ENCODE measurements at places on chromosomes 7 and 10. TPM values are rescaled to one million over a fixed set of nuclear protein-coding genes. Genes with fewer than 3 reads are reported as not detected.

DNA sequence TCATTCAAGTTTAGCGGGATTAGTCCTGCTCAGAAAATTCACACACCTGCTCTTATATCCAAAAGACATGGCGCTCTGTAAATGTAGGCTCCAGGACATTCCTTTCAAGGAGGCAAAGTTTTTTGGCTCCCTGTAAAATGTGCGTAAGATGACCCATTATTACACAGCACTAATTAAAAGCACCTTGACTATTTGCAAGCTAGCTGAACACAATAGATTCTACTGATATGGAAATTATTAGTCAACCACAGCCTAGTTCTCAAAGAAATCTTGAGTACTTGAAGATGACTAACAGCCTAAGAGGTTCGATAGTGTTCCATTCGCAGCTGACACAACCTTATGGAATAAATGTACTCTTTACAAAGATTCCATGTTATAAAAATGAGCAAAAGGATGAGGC, 175.2 kb downstream of the BMPER start:
- H3K27ac ChIP-seq = no peak overlapping the region
- H3K4me1 ChIP-seq = no peaks in the 10 kb centered on the region
- H3K27me3 ChIP-seq = no peaks in the 10 kb centered on the region

GIMAP5 gene
- total RNA-seq = not detected

DNA sequence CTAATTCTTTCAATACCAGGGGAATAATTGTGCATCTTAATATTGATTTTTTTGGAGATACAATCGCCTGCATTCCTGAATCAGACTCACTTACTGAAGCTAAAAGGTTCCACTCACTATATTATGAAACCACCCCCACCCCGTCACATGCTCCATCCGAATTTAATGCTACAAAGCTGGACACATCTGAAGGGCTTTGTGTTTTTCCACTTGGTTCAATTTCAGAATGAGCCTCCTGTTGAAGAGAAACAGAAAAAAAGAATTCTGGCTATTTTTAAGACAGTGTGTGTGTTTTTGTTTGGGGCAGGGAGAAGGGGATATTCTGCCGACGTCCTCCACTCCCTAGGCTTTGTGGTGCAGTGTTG, 165.5 kb upstream of the TBX20 start:
- no peak for DNase-seq
- H3K36me3 ChIP-seq = no peaks in the 10 kb centered on the region
- no peaks in the 10 kb centered on the region for H3K4me1 ChIP-seq
- H3K27ac ChIP-seq = no peak overlapping the region
- peaks cover 3% of the 10 kb centered on the region for H3K27me3 ChIP-seq
- H3K4me3 ChIP-seq = no peak overlapping the region

C1QL3 gene
- 1.00 TPM for total RNA-seq

DNA sequence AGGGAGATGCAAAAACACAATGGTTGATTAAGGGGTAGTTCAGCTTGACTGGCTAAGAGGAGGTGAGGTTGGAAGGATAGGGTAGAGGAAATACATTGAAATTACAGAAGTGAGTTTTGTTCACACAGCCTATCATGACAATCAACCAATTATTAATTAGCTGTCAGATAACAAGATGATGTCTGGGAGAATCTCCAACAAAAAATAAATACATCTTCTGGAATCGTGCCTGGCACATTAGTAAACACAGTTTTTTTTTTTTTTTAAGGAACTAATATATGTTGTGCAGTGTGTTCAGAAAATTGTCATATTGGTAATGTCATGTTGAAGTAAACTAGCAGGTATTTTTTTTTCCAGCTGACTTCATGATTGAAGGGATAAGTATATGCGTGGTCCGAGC, 171.8 kb downstream of the VTI1A start:
- no peaks in the 10 kb centered on the region for H3K4me1 ChIP-seq
- no peak overlapping the region for H3K4me3 ChIP-seq
- H3K27ac ChIP-seq = no peak overlapping the region
- no peaks in the 10 kb centered on the region for H3K36me3 ChIP-seq
- DNase-seq = no peak
- H3K27me3 ChIP-seq = no peaks in the 10 kb centered on the region

DNA sequence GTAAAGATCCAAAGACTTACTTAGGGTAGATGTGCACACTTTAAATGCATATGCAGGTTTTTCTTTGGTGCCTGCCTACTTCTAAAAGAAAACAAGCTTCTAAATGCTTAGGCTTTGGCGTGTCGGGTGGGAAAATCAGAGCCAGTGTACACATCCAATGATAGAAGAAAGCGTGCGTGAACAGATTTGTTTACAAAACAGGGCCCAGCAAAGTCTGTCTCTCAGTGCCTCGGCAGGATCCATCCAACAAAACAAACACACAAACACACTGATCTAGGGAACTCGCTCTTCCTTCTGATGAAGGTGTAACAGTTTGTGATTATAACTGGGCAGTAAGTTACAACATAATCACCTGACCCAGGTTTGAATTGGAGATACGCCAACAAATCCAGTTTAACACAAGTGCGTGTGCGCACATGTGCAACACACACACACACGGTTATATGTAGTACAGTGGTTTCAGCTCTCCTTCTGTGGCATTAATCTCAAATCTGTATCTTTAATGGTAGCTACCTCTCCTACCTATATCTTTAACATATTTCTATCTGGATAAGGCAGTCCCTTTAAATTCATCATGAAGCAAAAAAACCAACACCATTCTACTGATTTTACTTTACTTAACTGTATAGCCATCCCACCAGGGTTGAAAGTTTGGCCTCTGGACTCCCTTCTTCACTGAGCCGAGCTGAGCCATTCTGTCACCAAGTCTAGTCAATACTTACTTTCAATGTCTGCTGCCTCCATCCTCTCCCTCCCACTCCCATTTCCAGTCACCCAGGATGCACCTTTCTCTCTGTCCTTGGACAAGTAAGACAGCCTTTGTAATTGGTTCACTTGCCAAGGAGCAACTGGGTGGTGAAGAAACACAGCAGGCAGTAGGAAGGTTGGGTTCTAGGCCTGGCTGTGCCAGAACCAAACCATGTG, 184.4 kb upstream of the KLF14 start:
- H3K27ac ChIP-seq = peak overlapping the region; percentile 99
- H3K27me3 ChIP-seq = no peaks in the 10 kb centered on the region
- peaks cover 92% of the 10 kb centered on the region for H3K4me1 ChIP-seq

KLF14 gene
- not detected for total RNA-seq

ACSM6 gene
- total RNA-seq = not detected

SLC35G1 gene
- 3.5 TPM for total RNA-seq

IFRD1 gene
- total RNA-seq = 101 TPM

- peaks cover under 1% of the 10 kb centered on the region for H3K4me1 ChIP-seq
- no peak overlapping the region for H3K4me3 ChIP-seq
- DNase-seq = peak; percentile 69
- no peaks in the 10 kb centered on the region for H3K27me3 ChIP-seq
- peak overlapping the region; percentile 44 for H3K27ac ChIP-seq
Observed at GRCh38 chr10:28077889-28078288, 79.0 kb upstream of the ODAD2 start.

- no peaks in the 10 kb centered on the region for H3K27me3 ChIP-seq
- no peaks in the 10 kb centered on the region for H3K36me3 ChIP-seq
- H3K27ac ChIP-seq = no peak overlapping the region
- H3K4me3 ChIP-seq = no peak overlapping the region
Observed at GRCh38 chr10:88120075-88120474, 256.6 kb downstream of the PTEN start.

PROSER2 gene
- total RNA-seq = 12.1 TPM

CCAR1 gene
- 62.4 TPM for total RNA-seq

GRCh38 chr7:100719523-100720278, 567 bp upstream of the EPO start:
- H3K4me1 ChIP-seq = peaks cover 2% of the 10 kb centered on the region
- no peak overlapping the region for H3K4me3 ChIP-seq
- peaks cover 36% of the 10 kb centered on the region for H3K27me3 ChIP-seq
- H3K27ac ChIP-seq = no peak overlapping the region
- peak; percentile 19 for DNase-seq

- H3K36me3 ChIP-seq = no peaks in the 10 kb centered on the region
- no peaks in the 10 kb centered on the region for H3K27me3 ChIP-seq
Observed at GRCh38 chr10:35523670-35524225, 81.4 kb upstream of the GJD4 start.

DNA sequence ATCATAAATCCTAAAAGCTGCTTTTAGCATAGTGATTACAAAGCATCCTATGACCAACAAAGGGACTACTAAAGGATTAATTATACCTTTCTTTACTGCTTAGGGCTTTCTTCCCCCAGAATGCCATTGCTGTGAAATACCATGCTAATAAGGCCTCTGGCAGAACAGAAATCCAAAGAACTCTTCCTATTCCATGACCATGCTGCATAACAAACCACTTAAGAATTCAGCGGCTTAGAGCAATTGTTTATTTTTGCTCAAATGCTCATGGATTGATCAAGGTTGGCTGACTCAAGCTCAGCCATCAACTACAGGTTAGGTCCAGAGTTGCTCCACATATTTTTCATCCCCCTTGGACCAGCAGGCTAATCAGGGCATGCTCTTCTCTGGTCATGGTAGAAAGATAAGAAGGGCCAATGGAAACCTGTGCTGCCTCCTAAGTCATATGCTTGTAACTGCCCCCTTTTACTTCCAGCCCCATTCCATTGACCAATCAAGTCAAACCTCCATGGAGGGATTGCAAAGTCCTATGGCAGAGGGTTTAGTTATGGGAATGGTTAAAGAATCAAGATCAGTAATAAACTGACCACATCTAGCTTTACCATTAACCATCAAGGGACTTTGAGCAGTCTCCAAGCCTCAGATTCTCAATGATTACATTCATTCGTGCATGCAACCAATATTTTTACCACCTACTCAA, 244.4 kb upstream of the FZD1 start:
- no peaks in the 10 kb centered on the region for H3K36me3 ChIP-seq
- no peaks in the 10 kb centered on the region for H3K4me1 ChIP-seq
- no peak overlapping the region for H3K4me3 ChIP-seq
- no peaks in the 10 kb centered on the region for H3K27me3 ChIP-seq
- no peak overlapping the region for H3K27ac ChIP-seq

GRCh38 chr10:43210556-43210955, 56.3 kb downstream of the RASGEF1A start:
- no peak for DNase-seq
- H3K27ac ChIP-seq = no peak overlapping the region
- peaks cover 5% of the 10 kb centered on the region for H3K27me3 ChIP-seq
- H3K36me3 ChIP-seq = no peaks in the 10 kb centered on the region

DNA sequence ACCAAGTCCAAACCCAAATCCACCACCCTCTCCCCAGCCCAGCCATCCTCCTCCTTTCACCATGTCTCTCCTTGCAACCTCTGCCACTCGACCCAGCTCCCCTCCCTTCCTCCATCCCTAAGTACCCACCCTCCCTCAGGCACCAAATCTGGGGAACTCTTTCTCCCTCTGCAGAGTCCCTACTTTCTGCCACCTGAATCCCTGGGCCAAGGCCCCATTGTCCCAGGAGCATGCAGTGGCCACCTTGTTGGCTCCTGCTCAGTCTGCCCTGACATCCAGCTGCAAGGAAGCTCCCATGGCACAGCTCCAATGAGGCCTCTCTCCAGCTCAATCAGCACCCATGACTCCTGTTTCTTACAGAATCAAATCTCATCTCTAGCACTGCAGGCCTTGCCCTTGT, 5.5 kb upstream of the UNC5B start:
- H3K27ac ChIP-seq = no peak overlapping the region
- peaks cover 6% of the 10 kb centered on the region for H3K4me1 ChIP-seq
- H3K4me3 ChIP-seq = no peak overlapping the region
- H3K36me3 ChIP-seq = no peaks in the 10 kb centered on the region

DNA sequence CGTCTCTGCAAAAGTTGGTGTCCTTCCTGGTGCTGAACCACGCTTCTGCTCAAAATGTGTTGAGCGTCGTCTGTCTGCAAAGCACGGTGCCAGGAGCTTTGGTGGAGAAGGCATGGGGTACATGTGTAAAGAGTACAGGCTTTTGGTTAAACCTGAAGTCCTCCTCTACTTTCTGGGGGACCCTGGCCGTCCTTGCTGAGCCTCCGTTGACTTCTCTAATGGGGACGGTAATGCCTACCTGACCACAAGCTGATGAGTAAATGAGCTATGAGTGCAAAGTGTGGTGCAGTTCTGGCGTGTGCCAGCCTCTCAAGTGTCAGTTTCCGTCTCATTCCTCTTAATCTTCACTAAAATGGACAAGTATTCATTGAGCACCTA, 527 bp upstream of the HERPUD2 start:
- H3K27me3 ChIP-seq = no peaks in the 10 kb centered on the region
- H3K4me3 ChIP-seq = peak overlapping the region; percentile 95
- no peaks in the 10 kb centered on the region for H3K36me3 ChIP-seq

GATA3 gene
- 17.6 TPM for total RNA-seq

CPA4 gene
- 111 TPM for total RNA-seq

- no peak within 1 kb of the TSS for H3K27ac ChIP-seq
- no peaks in the 10 kb centered on the region for H3K36me3 ChIP-seq
- H3K27me3 ChIP-seq = peaks cover 25% of the 10 kb centered on the region
- peak within 1 kb of the TSS; percentile 61 for H3K4me3 ChIP-seq
- peak; percentile 44 for DNase-seq
Observed at GRCh38 chr7:108455998-108456677, at the start of gene NRCAM. TSS of gene NRCAM (minus strand) at chr7:108456436. CDS start at chr7:108240064, 216,372 bp downstream.

PIK3AP1 gene
- 9.3 TPM for total RNA-seq

SAP25 gene
- total RNA-seq = 1.4 TPM

DNA sequence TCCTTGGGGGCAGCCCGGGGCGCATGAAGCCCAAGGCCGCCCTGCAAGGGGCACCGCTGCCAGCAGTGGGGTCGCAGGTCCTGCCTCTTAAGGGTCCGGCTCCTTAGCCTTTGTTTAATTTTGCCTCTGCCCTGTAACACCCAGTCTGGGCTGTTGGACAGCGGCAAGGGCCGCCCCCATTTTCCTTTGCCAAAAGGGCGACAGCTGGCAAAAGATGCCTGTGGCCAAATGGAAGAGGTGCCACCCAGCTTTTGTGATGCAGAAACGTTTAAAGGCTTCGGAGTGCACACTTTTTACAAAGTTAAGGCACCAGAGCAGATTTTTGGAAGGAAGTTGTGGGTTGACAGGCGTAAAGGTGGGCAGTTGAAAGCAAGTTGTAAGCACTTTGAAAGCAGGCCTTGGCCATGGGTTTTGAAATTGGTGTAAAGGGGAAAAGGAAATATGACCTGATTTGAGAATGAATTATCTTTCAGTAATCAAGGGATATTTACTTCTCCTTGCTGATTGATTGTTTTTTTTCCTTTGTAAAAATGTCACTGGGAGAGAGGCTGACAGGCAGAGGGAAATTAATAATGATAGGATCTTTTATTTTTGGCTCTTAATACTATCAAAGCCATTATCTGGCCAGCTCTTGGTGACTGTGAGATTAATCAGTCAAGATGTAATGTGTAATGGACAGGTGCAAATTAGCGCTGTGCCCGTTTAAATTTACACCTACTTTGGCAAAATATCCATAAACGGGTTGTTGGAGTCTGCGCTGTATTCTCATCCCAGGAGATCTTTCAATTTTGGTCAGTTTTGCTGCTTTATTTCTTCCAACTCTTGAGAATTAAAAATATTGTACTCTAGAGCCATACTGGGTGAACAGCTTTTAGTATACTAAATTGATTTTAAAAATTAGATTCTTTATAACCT, 1.2 kb downstream of the CASD1 start:
- DNase-seq = peak; percentile 4
- peak overlapping the region; percentile 79 for H3K4me3 ChIP-seq
- H3K27me3 ChIP-seq = no peaks in the 10 kb centered on the region
- peaks cover 14% of the 10 kb centered on the region for H3K4me1 ChIP-seq
- peak overlapping the region; percentile 84 for H3K27ac ChIP-seq
